Stimulated activated CD8-positive, alpha-beta memory T cell treated with anti-CD3 and anti-CD28 coated beads, Interleukin-7, amount 100 ng/mL, for 24 hours (primary cell): ENCODE measurements at places on chromosomes 4 and X.

DNA sequence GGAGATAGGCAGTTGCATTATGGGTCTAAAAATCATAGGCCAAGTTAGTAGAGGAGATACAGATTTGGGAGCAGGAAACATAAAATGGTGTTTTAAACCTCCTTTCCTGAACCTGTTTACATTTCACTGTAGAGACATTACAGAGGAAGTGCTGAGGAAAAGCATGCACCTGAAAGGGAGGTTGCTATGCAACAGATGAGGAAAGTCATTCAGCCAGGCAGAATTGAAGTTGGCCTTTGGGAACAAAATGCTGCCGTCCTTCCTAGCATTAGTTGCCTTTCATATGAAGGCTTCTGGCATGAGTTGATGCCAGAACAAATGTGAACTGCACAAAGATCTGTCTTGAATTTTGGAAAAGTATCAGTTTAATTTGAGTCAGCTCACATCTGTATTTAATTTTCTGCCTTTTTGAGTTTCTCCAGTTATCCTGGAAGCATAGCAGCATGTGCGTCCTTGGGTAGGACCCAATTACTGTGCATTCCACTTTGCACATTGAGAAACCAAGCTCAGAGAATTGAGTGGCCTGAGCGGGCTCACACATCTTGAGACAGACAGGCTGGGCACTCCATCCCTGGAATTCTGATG lies 38.2 kb downstream of the MAGED1 start:
- no peak for DNase-seq

DNA sequence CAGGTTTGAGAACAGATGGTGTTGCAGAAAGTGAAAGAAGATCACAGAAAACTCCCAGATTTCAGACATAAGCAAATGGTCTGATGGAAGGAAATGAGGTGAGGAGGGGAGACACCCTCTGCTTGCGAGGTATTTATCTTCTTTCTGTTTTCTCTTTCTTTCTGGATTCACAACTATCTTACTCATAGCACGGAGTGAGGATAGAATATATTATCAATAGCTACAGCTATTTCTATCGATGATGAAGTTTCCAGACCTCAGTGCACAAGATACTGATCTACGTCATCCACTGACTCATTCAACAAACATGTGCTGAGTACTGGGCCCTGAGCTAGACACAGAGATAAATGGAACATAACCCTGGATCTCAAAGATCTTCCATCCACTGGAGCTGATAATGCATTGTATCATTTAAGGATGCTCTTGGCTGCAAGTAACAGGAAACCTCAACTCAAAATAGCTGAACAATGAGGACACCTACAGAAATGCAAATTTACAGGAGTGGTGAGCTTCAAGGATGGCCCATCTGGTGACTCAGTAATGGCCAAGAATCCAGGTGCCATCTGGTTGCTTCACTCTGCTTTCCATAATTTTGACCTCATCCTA lies 21.2 kb downstream of the SLC2A9 start:
- no peak for DNase-seq

- no peak for DNase-seq
These were observed 18.2 kb upstream of the TXK start for GRCh38 chr4:48152259-48152658.

DNA sequence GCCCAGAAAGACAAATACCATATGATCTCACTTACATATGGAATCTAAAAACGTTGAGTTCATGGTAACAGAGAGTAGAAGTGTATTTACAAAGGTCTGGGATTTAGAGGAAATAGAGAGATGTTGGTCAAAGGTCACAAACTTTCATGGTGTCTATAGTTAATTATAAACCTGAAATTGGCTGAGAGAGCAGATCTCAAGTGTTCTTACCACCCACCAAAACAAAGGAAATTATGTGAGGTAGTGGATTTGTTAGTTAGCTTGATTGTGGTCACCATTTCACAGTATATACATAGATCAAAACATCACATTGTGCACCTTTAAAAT lies 186.8 kb downstream of the NWD2 start:
- DNase-seq, result no peak

DNA sequence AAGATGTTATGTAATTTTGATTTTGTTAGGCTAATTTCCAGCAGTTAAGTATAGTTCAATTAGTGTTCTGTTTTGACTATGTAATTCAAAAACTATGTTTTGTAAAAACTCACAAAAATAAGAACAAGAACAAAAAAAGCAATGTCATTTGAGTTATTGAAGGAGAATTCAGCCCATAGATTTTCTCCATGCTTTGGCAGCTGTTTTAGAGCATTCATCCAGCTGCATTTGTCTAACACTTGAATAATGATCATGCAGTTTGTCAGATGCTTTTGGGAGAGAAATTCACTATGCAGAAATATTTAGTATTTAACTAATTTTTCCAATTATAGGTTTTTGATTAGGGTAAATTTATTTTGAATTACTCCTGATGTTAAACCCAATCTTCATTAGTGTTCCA lies 14.2 kb downstream of the CPE start:
- no peak for DNase-seq

DNA sequence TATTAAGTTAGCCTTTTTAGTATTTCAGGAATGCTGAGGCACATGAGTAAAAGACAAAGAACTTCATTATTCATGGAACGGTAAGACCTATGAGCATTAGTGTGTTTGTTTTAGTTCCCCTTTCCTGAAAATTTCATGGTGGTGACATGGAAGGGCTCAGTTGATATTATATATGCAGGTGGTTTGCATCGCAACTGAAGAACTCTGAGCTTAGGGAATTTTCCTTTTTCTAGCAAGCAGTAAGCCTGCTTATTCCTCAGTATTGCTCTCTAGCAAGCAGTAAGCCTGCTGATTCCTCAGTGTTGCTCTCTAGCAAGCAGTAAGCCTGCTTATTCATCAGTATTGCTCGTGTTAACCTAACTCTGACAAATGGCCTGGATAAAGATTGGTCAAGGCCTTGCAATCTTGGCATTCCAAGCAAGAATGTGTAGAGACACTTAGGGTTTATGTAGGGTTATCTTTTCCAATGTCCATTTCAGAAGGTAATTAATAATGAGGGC lies 37.7 kb upstream of the MAGEB18 start:
- DNase-seq, result no peak

DNA sequence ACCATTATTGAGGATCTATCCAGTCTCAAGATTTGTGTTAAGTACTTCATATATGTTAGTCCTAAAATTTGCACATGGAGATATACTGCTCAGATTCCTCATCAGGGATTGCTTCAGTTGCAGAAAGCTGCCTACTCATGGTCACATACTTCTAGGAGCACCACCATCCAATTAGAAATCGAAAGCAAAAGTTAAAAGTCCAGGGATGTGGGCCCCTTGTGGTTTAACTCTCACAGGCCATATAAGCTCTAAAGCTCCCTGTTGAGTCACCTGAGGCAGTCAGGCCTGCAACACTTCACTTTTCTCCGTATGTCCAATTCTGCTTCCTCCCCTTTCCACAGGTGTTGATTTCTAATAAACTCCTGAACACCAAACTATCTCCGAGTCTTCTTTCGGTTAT lies 84.2 kb downstream of the CNOT6L start:
- no peak for DNase-seq

DNA sequence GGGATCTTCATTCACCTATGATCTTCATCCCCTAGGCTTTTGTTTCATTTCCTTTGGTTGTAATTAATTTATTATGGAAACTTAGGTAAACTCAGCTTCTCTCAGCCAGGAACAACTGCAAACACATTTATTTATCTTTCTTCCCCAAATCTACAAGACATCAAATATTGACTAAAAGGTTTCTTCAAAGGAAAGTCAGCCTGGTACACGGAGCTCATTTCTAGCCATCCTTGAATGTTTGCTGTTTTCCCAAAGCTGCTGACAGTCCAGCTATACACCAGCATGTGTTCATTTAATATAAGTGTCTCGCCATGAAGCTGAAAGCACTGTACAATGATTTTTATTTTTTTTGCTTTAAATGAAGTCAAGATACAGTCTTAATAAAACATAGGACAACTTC lies 16.8 kb downstream of the RBM47 start:
- no peak for DNase-seq

GRCh38 chrX:10397349-10397748 lies 223.0 kb downstream of the MID1 start:
- DNase-seq, result no peak

- no peak for DNase-seq
These were observed 222.1 kb downstream of the FRMPD4 start for GRCh38 chrX:12360383-12360782.

DNA sequence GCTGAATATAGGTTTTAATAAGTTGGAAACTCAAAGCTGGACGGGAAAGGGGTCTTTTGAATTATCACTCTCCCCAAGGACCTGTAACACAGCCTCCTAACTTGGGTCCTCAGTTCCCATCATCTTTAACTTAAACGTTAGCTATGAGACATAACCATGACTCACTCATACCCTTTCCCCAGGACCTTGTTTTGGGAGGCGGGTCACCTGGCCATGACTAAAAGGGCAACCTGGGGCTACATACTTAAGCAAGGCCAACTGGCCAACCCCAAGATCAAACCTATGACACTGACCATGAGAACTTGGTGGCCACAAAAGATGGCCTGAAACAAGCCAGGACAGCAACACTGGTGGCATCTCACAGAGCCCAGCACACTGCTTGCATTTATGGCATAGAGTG lies 89.0 kb downstream of the SH3KBP1 start:
- DNase-seq, result no peak

DNA sequence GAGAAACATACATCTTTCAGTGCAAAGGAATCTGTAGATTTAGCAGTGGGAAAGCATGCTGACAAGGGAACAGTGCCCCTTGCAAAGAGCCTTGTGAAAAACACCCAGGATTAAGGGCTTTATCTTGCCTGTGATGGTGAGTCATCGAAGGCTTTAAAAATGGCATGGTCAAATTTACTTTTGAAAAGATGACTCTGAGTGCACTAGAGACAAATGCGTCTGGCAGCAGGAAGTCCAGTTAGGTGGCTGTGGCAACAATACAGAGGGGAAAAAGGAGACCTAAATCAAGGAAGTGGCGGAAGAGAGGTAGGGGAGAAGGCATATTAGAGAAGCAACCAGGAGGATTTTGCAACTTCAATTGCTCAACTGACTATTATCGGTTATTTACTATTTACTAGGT lies 472.6 kb upstream of the CPEB2 start:
- no peak for DNase-seq

DNA sequence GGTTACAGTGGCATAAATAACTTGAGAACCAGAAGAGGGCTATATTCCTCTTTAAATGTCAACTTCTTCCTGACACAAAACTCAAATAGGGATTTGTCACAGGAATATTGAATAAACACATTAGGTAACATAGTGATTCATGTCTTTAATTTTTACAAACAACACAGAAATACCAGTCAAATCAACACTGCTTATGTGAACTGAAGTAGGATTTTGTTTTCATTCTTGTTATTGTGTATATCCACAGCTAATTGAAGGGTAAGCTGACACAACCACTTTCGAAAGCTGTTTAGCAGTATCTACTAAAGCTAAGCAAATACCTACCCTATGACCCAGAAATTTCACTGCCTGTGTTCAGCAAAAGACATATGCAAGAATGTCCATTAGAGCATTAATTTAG lies 120.4 kb upstream of the EOLA2 start:
- DNase-seq, result no peak

DNA sequence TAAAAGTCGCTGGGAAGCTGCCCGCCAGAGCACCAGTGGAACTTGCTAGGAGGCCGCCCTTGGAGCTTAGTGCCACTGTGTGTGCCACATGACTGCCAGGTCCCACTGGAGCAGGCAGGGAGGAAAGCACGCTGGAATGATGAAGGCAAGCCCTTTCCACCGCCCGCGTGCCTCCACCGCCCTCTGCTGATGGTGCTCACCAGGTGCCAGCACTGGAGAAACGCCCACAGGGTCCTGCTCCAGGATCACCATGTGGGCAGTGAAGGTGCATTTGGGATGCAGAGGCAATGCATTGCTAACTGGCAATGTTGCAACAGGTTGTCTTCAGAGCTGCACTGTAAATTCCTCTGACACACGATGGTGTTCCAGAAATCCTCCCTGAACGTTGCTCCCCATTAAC lies 76.3 kb downstream of the SHROOM2 start:
- no peak for DNase-seq

GRCh38 chr4:147088146-147088545 lies 142.5 kb upstream of the TTC29 start:
- DNase-seq, result no peak

- no peak for DNase-seq
These were observed 8.7 kb downstream of the CITED1 start for GRCh38 chrX:72296991-72297390.

DNA sequence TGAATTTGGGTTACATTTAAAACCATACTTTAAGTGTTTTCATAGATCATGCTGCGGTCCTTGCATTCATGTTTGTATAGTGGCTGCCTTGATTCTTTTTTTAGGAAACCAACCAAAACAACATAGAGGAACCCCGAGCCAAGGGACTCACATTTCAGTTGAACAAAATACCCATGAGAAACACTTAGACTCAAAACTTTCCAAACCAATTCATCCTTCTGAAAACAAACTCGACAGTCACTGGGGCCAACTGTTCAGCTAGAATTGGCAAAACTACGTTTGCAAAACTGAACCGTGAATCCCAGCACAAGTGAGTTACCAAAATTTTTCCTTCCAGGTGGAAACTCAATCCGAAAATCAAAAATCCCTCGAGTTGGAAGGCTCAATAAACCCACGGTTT lies 1.4 kb downstream of the ADGRA3 start:
- no peak for DNase-seq

DNA sequence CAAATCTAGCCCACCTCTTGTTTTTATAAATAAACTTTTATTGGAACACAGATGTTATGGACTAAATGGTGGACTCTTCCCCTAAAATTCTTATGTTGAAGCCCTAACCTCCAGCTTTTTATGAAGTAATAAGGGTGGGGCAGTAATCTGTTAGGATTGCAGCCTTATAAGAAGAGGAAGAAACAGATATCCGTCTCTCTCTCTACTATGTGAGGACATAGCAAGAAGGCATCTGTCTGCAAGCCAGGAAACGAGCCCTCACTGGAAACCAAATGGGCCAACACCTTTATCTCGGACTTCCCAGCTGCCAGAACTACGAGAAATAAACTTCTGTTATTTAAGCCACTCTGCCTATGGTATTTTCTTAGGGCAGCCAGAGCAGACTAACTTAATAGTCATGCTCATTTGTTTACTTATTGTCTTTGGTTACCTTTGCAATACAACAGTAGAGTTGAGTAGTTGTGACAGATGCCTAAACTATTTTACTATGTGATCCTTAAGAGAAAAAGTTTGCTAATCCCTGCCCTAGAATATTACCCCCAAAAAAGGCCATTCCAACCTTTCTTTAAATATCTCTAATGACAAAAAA lies 67.4 kb downstream of the MANBA start:
- no peak for DNase-seq

GRCh38 chrX:150587585-150588503 lies 19.4 kb downstream of the MTM1 start:
- DNase-seq, result no peak

DNA sequence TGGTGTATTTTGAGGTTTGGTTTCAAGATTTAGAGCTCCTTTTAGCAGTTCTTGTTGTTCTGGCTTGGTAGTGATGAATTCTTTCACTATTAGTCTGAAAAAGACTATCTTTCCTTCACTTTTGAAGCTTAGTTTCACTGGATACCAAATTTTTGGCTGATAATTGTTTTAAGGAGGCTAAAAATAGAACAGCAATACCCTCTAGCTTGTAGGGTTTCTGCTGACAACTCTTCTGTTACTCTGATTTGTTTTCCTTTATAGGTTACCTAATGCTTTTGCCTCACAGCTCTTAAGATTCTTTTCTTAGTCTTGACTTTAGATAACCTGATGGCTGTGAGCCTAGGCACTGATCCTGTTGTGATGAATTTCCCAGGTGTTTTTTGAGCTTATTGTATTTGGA lies 33.6 kb upstream of the HEPH start:
- no peak for DNase-seq
